ENCODE measurements at places on chromosomes 2 and 18. TPM values are rescaled to one million over a fixed set of nuclear protein-coding genes. Genes with fewer than 3 reads are reported as not detected.

SMC6 gene
- polyA plus RNA-seq, result 7.4 TPM

KIAA2012 gene
- polyA plus RNA-seq, result 0.69 TPM

LIMS4 gene
- polyA plus RNA-seq, result 0.54 TPM

- peak; percentile 58 for DNase-seq
Measured at GRCh38 chr2:127498386-127498785, 27.9 kb downstream of the IWS1 start.

DNA sequence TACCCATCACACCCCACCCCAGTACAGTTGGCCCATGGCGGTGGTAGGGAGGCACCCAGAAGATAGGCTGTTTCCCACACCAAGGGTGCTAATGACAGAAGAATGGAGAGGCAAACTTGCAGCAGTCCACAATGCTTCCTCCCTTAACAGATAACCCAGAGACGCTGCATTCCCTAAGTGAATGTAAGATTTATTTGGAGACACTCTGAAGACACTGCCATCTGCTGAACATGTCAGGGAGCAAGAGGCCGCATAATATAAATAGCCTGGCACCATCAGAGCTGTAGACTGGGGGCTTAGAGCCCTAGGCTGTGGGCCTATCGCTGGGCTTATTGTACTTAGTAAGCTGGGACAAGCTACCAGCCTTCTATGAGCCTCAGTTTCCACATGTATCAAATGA is 2.2 kb upstream of the IWS1 start:
- DNase-seq, result no peak

GRCh38 chr2:33573657-33574056 is 25.4 kb downstream of the FAM98A start:
- no peak for DNase-seq

DNA sequence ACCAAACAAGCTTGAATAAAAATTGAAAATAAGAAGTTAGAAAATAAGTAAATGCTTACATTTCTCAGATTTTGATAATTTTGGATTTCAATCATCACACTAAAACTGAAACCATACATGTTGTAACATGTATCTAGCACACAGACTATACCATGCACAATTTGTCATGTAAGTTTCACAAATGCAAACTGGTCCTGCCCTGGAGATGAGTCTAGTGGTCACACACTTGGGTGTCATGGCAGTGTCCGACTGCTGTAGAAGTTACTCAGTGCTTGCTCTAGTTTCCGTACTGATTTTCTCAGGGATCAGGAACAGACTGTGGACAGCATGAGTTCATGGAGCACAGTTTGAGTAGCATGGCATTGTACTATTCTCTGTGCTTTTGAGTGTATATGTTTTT is 182.9 kb upstream of the RMP24 start:
- no peak for DNase-seq

DNA sequence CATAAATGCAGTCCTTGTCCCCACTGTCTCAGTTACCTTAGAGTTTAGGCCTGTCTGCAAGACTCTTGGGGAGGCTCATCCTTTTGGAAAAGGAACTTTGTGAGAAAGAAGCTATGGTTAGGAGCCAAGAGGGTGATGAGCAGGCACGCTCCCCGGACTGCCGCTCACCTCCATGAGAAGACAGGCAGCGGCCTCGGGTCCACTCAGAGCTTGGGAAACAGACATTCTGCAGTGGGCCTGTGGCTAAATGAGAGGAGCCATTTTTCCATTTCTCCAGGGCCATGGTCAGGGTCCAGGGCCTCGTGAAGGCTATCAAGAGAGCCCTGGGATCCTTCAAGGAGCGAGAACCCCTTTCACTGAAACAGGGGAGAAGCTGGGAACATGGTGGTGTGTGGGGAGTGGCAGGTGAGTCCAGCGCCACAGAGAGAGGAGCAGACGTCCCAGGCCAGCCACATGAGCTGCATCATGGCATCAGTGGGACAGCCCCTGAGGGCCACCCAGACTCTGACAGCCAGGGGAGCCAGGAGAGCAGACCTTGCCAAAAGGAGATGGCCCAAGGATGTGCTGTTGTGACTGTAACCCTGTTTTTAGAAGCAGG is 4.0 kb upstream of the TEX51 start:
- DNase-seq, result no peak

- no peak for DNase-seq
Measured at GRCh38 chr2:47697000-47697601, 85.8 kb upstream of the MSH6 start.

DNA sequence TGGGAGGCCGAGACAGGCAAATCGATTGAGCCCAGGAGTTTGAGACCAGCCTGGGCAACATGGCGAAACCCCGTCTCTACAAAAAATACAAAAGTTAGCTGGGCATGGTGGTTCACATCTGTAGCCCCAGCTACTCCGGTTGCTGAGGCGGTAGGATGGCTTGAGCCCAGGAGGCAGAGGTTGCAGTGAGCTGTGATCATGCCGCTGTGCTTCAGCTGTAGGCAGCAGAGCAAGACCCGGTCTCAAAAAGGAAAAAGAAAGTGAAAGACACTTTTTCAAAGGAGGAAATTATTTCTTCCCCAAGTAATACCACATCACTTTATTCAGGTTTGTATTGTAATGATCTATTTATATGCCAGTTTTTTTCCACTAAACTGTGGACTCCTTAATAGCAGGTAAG is 35.7 kb upstream of the TAF4B start:
- no peak for DNase-seq

GRCh38 chr2:5484868-5485267 is 207.3 kb upstream of the SOX11 start:
- DNase-seq, result no peak

- DNase-seq, result no peak
Measured at GRCh38 chr2:144357623-144358373, 162.1 kb downstream of the ZEB2 start.
